ENCODE measurements at places on chromosomes 16 and 17.

GRCh38 chr17:8820311-8821010 is 21.3 kb upstream of the MFSD6L start:
- DNase-seq: no peak

GRCh38 chr17:43741636-43742035 is 17.0 kb downstream of the SOST start:
- no peak for DNase-seq

DNA sequence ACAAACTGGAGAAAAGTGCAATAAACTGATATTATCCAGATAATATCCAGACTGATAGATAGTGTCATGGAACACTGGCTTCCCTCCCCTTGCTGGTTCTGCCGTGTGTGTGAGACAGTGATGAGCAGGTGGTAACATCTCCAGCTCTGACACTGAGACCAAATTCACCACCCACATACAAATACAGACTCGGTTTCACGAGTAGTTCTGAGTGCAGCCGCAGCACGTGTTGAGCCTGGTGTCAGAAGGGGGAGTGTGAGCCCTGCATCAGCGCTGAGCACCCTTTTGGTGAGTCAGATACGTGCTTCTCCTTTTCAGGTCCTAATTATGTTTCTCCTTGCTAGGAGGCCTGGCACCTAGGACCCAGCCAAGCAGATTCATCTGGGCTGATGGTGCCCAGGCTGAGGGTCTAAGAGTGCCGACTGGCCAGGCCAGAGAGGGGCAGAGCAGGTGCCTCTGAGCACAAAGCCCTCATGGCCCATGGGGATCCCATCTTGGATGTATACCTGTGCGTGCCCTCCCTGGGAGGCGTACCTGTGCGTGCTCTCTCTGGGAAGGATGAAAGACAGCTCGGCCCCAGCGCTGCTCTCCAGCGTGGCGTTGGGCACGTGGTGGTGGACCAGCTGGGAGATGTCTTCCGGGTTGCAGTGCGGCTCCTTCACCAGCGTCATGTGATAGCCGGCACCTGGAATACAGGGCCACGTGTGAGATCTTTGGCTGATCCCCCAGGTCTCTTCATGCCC is 27.3 kb upstream of the RNPS1 start:
- no peak for DNase-seq

GRCh38 chr16:20903116-20903898 is 2.7 kb downstream of the LYRM1 start:
- no peak for DNase-seq

DNA sequence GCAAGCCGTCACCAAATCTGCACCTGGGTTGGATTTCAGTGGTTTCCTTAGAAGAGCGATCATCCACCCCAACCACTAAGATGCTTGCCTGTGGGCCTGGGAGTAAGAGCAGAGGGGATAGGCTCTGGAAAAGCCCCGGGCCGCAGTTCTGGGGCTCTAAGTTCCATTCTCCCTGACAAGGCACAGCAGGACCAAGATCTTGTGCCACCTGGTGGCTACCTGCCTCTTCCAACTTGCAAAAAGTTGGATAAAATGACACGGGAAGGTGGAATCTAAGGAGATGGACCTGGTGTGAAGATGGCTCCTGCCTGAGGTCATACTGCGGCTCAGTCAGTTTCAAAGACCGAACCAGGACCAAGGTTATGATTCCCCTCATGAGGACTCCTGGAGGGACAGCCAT is 42.3 kb downstream of the ABCC12 start:
- DNase-seq: no peak

DNA sequence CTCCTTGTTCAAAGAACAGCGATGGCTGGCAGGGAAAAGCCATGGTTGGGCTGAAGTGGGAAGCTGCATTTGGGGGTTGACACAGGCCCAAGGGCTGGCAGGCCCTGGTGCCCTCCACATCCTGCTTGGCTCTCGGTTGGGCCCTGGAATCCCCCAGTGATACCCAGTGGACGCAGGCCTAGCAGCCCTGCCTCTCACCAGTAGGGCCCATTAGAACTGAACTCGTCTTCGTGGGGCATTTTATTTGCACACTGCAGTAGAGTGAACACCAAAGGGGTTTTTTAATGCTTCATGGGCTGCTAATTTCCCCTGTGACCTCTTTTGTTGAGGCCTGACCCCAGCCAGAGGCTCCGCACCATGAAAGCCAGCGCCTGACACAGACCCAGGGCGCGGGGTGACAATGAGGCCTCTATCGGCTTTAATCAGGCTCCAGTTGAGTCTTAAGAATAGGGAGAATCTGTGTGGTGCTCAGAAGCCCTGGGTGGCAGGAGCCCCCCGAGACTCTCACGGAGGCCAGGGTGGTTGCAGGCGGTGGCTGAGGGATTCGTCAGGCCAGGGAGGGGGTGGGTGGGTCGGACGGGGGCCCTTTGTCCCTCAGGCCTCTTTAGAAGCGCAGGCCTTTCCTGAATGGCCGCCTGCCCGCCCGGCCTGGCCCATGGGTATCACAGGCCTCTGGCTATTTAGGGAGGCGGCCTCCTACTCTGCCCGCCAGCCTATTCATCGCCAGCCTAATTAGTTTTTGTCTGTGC is 199.3 kb downstream of the NTN1 start:
- DNase-seq: no peak

- DNase-seq: no peak
Observed at GRCh38 chr16:22614271-22614947, 103.7 kb downstream of the NPIPB5 start.

GRCh38 chr16:67917140-67917851 is 14.4 kb downstream of the CTRL start:
- peak; percentile 85 for DNase-seq

- no peak for DNase-seq
Observed at GRCh38 chr17:67716405-67716798, 1.3 kb upstream of the NOL11 start.

DNA sequence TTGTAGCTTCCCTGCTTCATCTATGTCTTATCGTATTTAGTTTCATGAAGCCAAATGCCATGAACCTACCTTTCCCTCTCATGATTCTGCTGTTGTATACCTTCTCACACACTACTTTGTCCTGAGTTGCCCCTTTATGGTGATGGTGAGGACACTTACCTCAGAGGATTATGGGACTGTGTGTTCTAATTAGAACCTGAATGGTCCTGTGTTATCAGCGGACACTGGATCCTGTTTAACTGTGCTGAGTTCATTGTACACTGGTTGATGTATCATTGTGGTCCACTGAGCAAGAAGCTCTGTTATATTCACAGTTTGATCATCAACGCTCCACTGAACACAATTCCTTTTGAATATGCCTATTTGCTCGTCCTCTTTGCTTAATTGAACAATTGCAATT is 343.0 kb downstream of the RBFOX1 start:
- no peak for DNase-seq
